Stimulated activated naive CD4-positive, alpha-beta T cell treated with Interleukin-2 at 50 U/mL for 16 hours (primary cell): ENCODE measurements at places on chromosomes 2 and 18.

- no peak for DNase-seq
Observed at GRCh38 chr18:31120594-31120993, 18.4 kb upstream of the DSC2 start.

DNA sequence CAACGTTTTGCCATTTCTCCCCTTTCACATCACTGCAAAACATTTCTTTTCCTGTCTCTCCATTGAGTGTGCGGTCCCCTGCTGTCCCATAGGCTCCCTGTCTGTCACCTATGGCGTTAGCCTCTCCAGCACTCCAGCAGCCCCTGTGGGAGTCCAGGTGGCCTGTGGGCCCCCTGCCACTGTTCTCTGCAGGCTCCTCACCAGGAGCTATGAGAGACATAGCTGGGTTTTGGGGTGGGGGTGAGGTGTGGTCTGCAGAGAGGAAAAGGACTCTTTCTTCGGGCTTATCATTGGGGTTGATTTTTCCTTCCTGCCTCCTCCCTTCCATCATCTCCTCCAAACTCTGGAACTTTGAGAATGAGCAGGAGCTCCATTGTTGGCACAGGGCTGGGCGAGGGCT is 36.1 kb upstream of the IGFBP5 start:
- DNase-seq, result no peak

DNA sequence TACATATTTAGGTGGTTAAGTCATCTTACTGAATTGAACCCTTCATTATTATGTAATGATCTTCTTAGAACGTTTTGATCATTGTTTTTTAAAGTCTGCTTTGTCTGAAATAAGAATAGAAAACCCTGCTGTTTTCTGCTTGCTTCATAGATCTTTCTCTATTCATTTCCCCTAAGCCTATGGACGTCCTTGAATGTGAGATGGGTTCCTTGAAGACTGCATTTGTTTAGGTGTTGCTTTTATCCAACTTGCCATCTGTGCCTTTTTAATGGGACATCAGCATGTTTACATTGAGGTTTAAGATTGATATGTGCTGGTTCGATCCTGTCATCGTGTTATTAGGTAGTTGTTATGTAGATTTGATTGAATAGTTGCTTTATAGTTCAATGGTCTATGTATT is 95.4 kb downstream of the SNTG2 start:
- no peak for DNase-seq

GRCh38 chr2:196987649-196988364 is 61.3 kb upstream of the PGAP1 start:
- no peak for DNase-seq

DNA sequence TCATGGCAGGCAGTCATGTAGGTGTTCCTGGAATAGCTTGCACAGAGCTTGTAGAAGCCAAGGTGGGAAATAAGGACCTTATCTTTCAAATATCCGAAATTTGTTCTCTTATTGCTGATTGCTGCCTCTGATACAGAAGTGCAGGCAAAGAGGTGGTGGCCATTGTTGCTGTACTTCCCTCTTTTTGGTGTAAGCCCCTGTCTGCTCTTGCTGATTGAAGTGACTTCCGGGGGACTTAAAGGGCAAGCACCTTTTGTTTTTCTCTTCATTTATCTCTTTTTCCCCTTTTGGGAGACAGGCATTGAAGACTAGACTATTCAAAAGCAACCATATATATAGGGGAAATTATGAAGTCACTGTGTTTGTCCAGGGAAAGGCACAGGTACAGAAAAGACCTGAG is 131.6 kb upstream of the OTX1 start:
- DNase-seq, result no peak

GRCh38 chr2:240199133-240199870 is 58.8 kb upstream of the OTOS start:
- DNase-seq, result no peak

GRCh38 chr2:23791030-23791429 is 135.9 kb downstream of the ATAD2B start:
- no peak for DNase-seq

DNA sequence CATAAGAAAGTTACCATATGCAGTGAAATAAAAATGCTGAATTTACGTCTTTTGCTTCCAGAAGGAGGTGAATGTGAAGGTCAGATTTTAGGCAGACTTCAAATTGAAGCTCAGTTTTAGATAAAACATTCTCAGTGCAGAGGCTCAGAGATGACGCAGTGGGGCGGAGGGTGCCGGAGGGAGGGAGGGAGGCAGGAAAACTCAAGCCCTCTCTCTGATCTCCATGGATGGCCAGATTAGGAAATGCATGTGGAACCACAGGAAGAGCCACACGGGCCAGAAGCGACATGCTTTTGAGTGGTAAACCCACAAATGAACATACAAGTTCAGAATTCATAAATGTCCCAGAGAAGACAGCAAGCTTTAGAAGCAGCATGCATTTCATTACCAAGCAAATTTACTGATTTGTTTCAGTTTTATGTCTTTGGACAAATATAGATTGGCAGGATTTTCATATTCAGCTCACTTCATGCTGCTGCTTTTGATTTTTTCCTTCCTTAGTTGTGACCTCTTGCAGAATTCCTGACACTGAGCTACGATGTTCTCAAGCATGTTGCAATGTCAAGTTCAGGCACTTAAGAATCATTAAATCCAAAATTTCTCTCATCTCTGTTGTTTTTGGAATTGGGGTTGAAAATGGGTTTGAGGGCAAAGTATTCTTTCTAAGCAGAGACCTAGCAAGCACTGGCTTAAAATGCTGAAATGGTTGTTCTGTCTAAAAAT is 29.7 kb upstream of the APCDD1 start:
- no peak for DNase-seq

DNA sequence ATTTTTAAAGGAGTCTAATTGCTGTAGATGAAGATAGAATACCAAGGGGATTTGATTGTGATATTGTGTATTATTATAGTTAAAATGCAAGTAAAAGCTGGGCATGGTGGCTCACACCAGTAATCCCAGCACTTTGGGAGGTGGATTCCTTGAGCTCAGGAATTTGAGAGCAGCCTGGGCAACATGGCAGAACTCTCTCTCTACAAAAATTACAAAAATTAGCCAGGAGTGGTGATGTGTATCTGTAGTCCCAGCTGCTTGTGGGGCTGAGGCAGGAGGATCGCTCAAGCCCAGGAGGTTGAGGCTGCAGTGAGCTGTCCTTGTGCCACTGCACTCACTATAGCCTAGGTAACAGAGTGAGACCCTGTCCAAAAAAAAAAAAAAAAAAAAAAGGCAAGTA is 687.0 kb downstream of the NUP35 start:
- no peak for DNase-seq

DNA sequence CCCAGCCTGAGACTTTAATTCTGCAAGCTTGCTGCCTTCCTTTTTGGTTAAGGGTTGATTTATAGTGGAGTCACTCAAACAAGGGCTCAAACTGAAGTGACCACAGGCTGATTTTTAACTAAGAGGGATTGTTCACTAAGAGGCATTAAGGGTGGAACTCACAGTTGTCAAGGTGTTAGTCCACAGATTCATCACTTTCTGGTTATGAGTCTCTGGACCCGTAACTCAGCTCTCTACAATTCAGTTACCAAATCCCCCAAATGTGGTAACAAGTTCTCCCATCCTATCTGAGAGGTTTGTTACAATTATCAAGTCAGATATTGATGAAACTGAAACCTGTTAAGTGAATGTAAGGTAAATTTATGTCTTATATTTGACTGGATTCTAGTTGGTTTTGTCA is 185.9 kb upstream of the KLHL14 start:
- DNase-seq, result no peak

GRCh38 chr2:99597616-99598015 is 107.8 kb upstream of the REV1 start:
- no peak for DNase-seq

DNA sequence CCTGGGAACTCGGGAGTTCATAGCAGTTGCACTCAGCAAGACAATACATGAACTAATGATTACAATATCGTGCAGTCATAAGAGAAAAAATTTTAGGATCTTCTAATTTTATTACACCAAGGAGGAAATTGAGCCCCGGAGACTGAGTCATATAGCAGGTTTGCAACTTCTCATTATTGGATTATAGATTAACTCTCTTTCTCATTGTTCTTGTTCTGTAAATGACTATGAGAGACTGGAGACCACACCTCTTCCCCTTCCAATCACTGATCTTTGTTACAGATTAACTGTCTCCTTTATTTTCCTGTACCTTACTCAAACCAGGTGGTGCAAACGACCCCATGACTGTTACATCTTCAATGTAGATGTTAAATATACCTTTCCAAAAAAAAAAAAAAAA is 435.8 kb upstream of the DDX18 start:
- no peak for DNase-seq

GRCh38 chr2:143551971-143552650 is 422.9 kb downstream of the ARHGAP15 start:
- DNase-seq, result no peak

DNA sequence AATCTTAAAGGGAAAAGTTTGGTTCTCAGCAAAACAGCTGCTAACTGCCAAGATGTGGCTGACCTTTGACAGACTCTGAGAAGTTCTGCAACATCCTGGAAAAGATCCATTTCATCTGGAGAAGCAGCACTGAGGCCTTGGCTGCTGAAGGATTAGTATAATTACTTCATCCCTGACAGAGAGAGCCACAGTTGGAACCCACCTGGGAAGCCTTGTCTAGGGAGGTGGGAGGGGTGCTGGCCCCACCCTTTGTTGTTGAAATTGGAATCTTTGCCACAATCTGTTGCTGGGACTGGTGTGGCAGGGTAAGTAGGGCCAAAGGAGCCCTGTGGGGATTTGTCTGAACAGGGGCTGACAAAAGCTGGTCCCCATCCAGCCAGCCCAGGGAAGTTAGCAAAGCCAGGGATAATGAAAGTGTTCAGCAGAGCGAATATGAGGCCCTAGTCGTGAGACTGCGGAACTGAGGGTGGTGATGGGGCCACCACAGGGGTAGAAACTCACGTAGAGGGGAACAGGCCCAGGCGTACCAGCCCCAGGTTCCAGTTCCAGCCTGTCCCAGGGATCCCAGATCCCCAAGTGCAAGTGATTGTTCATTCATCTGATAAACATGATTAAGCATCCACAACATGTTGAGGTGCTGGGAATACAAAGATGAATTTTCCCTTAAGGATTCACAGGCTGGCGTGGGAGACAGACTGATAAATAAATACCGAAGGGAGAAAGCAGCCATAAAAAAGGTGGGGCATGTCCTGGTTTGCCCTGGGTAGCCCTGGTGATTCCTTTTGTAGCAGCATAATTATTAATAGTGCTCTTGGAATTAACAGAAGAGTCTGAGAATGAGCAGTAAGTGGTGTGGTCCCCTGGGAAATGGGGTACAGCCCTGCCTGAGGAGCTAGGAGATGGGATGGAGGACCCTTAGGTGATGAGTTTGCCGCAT is 60.0 kb downstream of the MYO1B start:
- no peak for DNase-seq

- no peak for DNase-seq
Observed at GRCh38 chr2:101986376-101986775, 5.4 kb upstream of the IL1R2 start.

DNA sequence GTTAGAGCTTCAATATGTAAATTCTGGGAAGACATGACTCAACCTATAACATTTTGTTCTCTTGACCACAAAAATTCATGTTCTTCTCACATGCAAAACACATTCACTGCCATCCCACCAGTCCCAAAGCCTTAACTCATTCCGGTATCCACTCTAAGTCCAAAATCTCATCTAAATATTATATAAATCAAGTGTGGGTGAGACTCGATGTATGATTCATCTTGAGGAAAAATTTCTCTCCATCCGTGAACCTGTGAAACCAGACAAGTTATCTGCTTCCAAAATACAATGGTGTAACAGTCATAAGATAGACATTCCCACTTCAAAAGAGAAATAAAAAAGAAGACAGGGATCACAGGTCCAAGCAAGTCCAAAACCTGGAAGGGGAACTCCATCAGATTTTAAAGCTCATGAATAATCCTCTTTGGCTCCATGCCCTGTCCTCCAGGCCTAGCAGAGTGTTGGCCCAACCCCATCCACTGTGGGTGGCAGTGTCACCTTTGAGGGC is 101.3 kb downstream of the RAD51AP2 start:
- DNase-seq, result no peak

DNA sequence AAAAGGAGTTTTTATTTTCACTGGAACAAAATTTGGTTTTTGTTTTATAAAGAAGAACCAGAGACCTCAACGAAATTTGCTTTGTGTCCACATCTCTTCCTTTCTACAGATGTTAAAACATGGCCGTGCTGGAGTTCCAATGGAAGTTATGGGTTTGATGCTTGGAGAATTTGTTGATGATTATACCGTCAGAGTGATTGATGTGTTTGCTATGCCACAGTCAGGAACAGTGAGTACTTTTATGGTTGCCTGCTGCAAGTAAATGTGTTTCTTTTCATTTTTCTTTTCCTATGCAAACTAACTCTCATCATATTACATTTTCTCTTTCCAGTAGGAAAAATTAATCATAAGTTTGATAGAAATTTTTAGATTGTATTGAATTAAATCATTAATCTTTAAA is 48.4 kb upstream of the TBR1 start:
- no peak for DNase-seq

DNA sequence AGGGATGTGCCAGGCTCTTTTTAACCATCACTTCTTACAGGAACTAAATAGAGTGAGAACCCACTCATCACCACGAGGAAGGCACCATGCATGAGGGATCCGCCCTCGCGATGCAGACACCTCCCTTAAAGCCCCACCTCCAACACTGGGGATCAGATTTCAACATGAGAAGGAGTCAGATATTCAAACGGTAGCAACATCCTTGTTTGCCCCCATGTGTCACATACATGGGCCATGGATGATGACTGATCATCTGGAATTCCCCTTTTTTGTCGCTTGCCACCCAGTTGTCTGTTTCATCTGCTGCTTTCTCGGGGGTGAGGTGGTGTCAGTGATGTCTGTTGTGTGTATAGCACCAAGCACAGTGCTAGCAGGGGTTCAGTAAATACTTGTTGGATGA is 57.9 kb downstream of the NCK2 start:
- peak; percentile 71 for DNase-seq

DNA sequence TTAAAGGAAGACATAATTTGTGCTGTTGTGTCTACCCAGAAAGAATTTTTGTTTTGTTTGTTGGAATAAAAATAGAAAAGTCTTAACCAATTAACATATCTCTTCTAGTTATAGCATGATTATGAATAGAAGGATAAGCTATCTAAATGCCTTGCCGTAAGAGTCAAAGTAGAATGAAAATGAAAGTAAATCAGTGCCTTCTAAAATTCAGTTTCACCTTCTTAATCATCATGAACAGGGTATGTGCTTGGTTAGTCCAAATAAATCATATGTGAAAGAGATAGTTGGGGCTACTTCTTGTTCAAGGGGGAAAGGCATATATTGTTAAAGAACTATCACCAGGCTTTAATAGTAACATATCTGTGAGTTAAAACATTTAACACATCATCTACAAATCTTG is 91.5 kb downstream of the GULP1 start:
- no peak for DNase-seq

GRCh38 chr2:127609031-127609751 is 36.8 kb upstream of the GPR17 start:
- no peak for DNase-seq

DNA sequence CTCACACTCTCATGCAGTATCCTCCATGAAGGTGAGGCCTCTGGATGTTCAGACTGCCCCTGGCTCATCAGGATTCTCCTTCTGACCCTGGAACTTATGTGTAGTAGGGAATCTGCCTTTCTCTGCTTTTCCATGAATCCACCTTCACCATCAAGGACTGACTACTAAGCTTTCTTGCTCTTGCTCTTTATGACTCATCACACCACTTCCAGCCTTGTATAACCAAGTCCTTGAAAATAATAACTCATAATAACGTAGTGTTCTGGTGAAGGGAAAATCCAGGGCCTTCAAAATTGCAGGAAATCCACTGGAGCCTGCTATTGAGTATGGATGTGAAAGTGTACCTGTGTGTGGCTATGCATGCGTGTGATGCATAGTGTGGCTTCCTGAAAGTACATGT is 11.3 kb upstream of the KCNS3 start:
- no peak for DNase-seq
